AG04449 (cell line): ENCODE measurements at places on chromosomes 7 and 10.

- no peak for DNase-seq
Observed at GRCh38 chr7:87653178-87653577, 25.0 kb downstream of the RUNDC3B start.

- no peak for DNase-seq
Observed at GRCh38 chr10:89887406-89887805, 186.0 kb downstream of the KIF20B start.

- no peak for DNase-seq
Observed at GRCh38 chr10:33052915-33053810, 95.1 kb upstream of the ITGB1 start.

GRCh38 chr7:100914208-100914878 lies 18.7 kb upstream of the ACHE start:
- no peak for DNase-seq

GRCh38 chr7:149087376-149087775 lies 3.1 kb downstream of the ZNF786 start:
- no peak for DNase-seq

DNA sequence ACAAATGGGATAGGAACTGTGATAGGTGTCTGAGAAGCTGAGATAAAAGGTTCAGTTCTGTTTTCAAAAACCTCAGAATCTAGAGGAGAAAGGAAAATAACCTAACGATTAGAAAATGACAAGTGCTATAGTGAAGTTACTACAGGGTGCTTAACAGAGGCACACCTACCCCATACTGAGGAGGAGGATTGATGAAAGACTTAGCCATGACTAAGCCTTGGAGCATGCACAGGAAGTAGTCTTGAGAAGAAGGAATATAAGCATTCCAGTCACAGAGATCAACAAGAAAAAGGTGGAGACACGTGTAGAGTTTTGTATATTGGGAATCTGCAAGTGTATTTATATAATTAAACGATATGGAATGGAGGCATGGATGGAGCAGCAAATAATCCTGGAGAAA lies 1225.5 kb upstream of the CELF2 start:
- DNase-seq = no peak

GRCh38 chr7:80916770-80917741 lies 1.8 kb downstream of the SEMA3C start:
- DNase-seq = no peak

- DNase-seq = no peak
Observed at GRCh38 chr10:17109046-17109445, 20.6 kb downstream of the CUBN start.

GRCh38 chr7:45151967-45152366 lies 5.6 kb upstream of the RAMP3 start:
- no peak for DNase-seq
